Activated CD4-positive, alpha-beta T cell treated with anti-CD3 and anti-CD28 coated beads, Interleukin-2, amount 10 ng/mL, durations not matched to agents 7 days and 5 days (primary cell): ENCODE measurements at places on chromosomes 12 and 14.
A peak's percentile ranks its signal among the peaks of the same experiment; 100 is the strongest.

DNA sequence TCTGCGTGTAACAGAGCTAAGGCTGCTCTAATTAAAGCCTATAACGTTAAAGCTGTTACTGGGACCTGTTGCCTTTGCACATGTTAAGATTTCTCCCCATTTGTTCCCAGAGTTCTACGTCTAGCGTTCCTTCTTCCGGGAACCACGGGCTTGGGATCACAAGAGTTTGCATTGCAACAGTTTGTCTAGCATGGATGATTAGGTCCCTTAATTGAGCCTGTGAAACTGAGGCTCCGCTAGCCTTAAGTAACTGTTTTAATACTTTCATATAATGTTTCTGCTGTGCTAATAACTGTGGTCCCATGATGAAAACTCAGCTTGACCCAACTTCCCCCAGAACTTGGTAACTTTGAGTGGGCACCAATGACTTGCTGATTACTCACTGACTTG lies 16.7 kb upstream of the LYZ start:
- H3K4me3 ChIP-seq, result peak overlapping the region; percentile 82
- peaks cover 3% of the 10 kb centered on the region for H3K36me3 ChIP-seq
- peak overlapping the region; percentile 99 for H3K27ac ChIP-seq
- H3K4me1 ChIP-seq, result peaks cover 49% of the 10 kb centered on the region

- H3K4me3 ChIP-seq, result no peak overlapping the region
- H3K27me3 ChIP-seq, result peaks cover 8% of the 10 kb centered on the region
- H3K27ac ChIP-seq, result no peak overlapping the region
- H3K4me1 ChIP-seq, result no peaks in the 10 kb centered on the region
Measured at GRCh38 chr14:62185078-62185477, 422.9 kb downstream of the SNAPC1 start.

- no peak for DNase-seq
- H3K27ac ChIP-seq, result no peak overlapping the region
- H3K36me3 ChIP-seq, result no peaks in the 10 kb centered on the region
- no peak overlapping the region for H3K4me3 ChIP-seq
- H3K4me1 ChIP-seq, result no peaks in the 10 kb centered on the region
Measured at GRCh38 chr12:21925296-21925913, 15.8 kb downstream of the ABCC9 start.

- DNase-seq, result no peak
- H3K4me3 ChIP-seq, result no peak overlapping the region
- peaks cover 60% of the 10 kb centered on the region for H3K4me1 ChIP-seq
- no peaks in the 10 kb centered on the region for H3K27me3 ChIP-seq
Measured at GRCh38 chr12:93762912-93763553, 85.9 kb downstream of the CRADD start.

DNA sequence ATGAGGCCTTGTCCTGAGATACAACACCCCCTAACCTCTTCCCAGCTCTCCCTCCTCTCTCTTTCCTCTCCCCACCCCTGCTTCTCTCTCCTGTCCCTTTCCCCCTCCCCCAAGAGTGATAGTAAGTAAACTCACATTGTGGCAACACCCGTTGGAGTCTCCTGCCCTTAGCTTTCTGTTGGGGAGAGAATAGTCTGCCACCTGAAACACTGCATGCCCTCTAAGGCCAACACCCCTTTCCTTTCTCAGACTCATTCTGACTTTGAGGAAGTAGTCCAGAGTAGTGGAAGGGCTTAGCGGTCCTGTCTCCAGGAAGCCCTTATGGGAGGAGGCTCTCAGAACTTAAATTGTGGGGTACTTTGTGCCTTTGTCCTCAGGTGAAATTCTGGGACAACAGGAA lies 95.2 kb downstream of the PRKCH start:
- H3K36me3 ChIP-seq, result peaks cover 42% of the 10 kb centered on the region
- no peak for DNase-seq
- peak overlapping the region; percentile 89 for H3K27ac ChIP-seq
- no peaks in the 10 kb centered on the region for H3K27me3 ChIP-seq

GRCh38 chr12:69948851-69949250 lies 123.8 kb downstream of the MYRFL start:
- H3K4me1 ChIP-seq, result no peaks in the 10 kb centered on the region
- H3K27ac ChIP-seq, result no peak overlapping the region
- H3K36me3 ChIP-seq, result no peaks in the 10 kb centered on the region
- no peak overlapping the region for H3K4me3 ChIP-seq

- no peak overlapping the region for H3K27ac ChIP-seq
- no peak for DNase-seq
- no peaks in the 10 kb centered on the region for H3K36me3 ChIP-seq
- no peaks in the 10 kb centered on the region for H3K27me3 ChIP-seq
- H3K4me3 ChIP-seq, result no peak overlapping the region
Measured at GRCh38 chr12:100959481-100959880, 164.9 kb downstream of the ANO4 start.

- peaks cover 74% of the 10 kb centered on the region for H3K4me1 ChIP-seq
- no peaks in the 10 kb centered on the region for H3K27me3 ChIP-seq
- H3K36me3 ChIP-seq, result peaks cover 7% of the 10 kb centered on the region
- peak overlapping the region; percentile 42 for H3K27ac ChIP-seq
Measured at GRCh38 chr12:47082796-47083621, 3.2 kb upstream of the AMIGO2 start.

- no peaks in the 10 kb centered on the region for H3K4me1 ChIP-seq
- H3K4me3 ChIP-seq, result no peak overlapping the region
- peaks cover 38% of the 10 kb centered on the region for H3K27me3 ChIP-seq
- DNase-seq, result no peak
Measured at GRCh38 chr14:70043001-70043400, 145.8 kb downstream of the SLC8A3 start.
